ENCODE measurements at places on chromosomes 16 and 17.

GRCh38 chr17:81573794-81574642 lies 21.9 kb upstream of the FAAP100 start:
- DNase-seq, result no peak

DNA sequence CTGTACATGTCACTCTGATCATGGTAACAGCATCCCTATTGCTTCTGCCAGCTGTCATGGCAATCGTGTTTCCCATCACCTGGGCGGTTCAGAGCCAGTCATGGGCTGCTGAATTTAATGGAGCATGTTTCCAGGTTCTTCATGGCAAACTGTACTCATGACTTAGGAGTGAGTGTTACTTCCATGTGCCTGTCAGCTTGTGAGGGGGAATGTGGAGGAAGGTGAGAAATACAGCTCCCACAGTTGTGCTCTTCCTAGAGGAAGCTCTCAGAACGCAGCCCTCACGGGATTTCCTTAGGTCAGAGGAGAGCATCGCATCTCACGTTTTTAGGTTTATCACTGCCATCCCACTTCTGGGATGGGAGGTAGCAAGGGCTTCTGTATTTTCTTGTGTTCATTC lies 28.0 kb upstream of the ARHGAP23 start:
- DNase-seq, result no peak

GRCh38 chr17:82212331-82213250 lies at the start of gene CCDC57:
TSS of gene CCDC57 (minus strand) at chr17:82212842. CDS start at chr17:82201944, 10,898 bp downstream.
- peak; percentile 94 for DNase-seq

GRCh38 chr17:17231621-17232302 lies 5.2 kb downstream of the FLCN start:
- DNase-seq, result no peak

DNA sequence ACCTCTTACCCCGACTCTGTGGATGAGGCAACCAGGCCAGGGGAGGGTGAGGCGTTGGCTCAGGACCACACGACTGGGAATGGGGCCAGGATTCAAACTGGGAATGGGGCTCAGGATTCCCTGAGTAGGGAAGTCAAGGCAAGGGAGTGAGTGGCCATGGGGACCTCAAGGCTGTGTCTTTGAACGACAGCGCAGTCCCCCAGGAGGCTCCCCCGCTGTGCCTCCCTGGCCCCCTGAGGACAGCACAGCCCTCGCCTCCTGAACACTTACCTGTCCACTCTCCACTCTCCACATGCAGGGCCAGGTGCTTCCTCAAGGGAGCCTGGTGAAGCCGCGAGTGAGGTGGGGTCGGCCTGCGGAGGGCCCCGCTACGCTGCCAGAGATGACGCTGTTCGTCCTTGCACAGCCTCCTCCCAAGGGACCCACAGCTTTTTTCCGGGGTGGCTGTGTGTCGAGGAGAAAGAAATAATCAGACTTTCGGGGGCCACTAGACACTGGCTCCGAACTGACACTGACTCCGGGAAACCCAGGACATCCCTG lies 6.9 kb downstream of the ZNF469 start:
- DNase-seq, result no peak

DNA sequence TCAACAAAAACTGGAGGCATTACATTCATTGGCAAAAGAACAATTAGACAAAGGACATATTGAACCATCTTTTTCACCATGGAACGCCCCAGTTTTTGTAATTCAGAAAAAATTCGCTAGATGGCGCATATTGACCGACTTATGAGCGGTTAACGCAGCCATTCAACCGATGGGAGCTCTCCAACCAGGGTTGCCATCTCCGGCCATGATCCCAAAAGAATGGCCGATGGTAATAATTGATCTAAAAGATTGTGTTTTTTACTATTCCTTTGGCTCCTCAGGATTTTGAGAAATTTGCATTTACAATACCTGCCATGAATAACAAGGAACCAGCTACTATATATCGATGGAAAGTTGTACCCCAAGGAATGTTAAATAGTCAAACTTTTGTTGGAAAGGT lies 21.4 kb downstream of the ALOX15B start:
- peak; percentile 79 for DNase-seq

GRCh38 chr16:73022534-73022933 lies 25.4 kb downstream of the ZFHX3 start:
- no peak for DNase-seq

GRCh38 chr16:84706856-84707255 lies 7.1 kb downstream of the USP10 start:
- DNase-seq, result no peak

DNA sequence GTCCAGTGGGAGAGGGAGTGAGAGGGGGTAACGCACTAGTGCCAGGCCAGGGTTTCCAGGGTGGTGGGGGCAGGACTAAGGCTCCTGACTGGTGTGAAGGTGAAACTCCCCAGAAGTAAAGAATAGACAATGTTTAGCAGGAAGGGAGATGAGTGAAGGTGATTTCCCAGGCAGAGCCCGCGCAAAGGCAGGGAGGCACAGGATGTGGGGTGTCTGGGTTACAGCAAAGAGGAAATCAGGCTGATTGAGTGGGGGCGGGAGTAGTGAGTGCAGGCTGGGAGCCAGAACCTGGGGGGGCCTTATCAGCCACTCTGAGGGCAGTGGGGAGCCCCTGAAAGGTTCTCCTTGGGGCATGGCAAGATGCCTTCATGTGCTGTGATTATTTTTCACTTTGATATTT lies 167.5 kb downstream of the UTP18 start:
- DNase-seq, result no peak

- DNase-seq, result no peak
Measured at GRCh38 chr16:13042291-13042685, 140.9 kb downstream of the SHISA9 start.

DNA sequence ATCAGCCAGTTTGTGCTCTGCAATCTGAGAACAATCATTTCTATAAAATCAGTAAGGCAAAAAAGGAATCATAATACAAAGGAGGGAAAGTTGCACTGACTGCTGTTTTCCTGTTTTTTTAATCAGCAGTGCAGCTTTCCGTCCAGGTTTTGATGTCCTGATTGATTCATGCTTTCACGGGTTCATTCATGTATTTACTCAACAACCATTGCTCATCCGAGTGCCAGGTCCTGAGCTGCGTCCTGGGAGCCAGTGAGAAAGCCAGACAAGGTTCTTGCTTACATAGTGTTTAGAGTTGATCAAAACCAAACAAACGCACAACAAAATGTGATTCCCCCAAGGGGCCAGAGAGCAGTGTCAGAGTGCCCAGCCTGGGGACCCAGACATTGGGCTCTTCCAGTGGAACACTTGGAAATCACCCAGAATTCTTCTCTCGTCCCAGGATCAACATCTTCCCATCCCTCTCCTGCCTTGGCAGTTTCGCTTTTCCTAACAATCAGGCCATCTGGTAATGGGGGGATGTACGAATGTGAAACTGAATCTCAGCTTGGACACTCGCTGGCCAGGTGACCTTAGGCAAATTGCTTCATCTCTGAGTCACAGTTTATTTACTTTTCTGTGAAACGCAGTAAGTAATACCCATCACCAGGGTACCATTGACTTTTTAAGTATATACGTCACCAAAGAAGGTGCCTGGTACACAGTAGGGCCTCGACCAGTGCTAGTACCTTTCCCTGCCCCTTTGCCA lies 13.3 kb upstream of the C1QL1 start:
- DNase-seq, result no peak

- DNase-seq, result no peak
Measured at GRCh38 chr16:75206749-75207451, at the start of gene CTRB2. TSS of gene CTRB2 (minus strand) at chr16:75207161. CDS start at chr16:75207141, 20 bp downstream.

GRCh38 chr17:78497115-78497540 lies 80.1 kb downstream of the DNAH17 start:
- DNase-seq, result peak; percentile 87

- DNase-seq, result peak; percentile 23
Measured at GRCh38 chr17:32275060-32276042, 9.7 kb downstream of the RHBDL3 start.

DNA sequence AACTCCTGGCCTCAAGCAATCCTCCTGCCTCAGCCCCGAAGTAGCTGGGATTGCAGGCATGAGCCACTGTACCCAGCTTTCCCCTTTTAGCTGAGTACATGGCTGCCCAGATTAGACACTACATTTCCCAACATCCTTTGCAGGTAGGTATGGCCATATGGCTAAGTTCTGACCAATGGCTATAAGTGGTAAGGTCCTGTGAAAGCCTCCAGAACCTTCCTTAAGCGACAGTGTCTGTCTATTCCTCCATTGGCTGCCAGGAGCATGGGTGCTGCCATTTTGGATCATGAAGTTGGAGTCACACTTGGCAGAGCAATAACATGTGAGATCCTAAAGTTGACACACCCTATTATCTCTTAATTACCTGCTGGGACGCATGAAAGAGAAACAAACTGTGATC lies 24.4 kb upstream of the CRHR1 start:
- DNase-seq, result peak; percentile 26

DNA sequence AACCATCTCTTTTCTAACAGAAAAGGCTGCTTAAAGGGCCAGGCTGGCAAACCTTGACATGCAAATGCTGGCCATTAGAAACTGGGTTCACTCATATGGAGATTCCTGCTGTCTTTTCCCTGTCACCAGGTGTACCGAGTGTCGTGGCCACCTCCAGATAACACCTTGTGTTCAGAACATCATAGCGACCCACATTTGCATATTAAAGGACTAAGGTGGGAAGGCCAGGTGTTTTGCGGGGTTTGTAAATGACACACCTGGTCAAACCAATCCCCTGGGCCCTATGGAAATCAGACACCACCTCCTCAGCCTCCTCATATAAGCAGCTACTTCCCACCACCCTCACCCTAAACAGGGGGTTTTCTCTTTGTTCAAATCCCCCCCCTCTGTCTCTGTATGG lies 2.5 kb upstream of the AIPL1 start:
- no peak for DNase-seq

GRCh38 chr17:27533874-27534815 lies 77.9 kb downstream of the KSR1 start:
- DNase-seq, result no peak

- no peak for DNase-seq
Measured at GRCh38 chr17:76268015-76268749, 3.0 kb downstream of the UBALD2 start.

DNA sequence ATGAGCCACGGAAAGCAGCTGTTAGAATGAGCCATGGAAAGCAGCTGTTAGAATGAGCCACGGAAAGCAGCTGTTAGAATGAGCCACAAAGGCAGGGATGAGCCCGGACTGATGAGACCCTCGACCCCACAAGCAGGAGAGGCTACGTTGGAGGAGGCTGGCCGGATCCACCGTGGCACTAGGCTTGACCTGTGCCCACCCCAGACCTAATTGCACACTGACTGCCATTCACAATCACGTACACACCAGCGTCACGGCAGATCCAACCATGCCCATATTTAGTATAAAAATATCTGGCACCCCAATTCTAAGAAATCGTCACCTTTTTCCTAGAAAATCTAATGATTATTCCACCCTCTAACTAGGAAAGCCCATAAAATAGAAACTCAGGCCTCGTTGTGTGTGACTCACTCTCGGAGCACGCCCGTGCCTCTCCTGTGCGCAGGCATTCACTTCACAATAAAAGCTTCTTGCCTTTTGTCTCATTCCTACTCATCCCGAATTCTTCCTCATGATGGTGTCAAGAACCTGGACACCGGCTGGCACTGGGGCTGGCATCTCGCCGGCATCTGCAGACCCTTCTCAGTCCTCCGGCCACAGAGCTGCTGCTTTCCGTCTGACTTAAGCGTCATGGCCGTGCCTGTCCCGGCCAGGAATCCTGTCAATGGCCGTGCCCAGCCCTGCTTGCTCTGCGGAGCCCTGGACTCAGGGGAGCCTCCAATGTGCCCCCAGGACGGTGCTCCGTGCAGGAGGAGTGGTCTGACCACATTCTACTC lies 5.5 kb upstream of the SECTM1 start:
- DNase-seq, result no peak

- DNase-seq, result no peak
Measured at GRCh38 chr16:53625221-53625620, 78.4 kb downstream of the RPGRIP1L start.

DNA sequence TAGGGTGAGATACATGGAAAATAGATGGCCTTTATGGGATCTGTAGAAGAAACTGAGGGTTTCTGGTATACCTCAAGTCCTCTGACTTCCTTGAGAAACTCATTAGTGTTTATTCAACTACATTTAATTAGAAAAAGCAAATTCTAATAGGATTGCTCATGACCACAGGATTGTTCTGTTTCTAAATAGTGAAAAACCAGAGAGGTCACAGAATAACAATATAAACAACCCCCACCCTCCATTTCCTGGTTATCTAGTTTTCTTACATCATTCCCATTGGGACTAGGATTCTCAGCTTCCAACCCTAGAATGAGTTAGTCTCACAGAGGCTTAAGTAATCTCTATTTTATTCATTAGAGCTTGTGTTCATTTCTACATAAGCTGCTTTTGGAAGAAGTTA lies 30.0 kb downstream of the SF3B3 start:
- no peak for DNase-seq

DNA sequence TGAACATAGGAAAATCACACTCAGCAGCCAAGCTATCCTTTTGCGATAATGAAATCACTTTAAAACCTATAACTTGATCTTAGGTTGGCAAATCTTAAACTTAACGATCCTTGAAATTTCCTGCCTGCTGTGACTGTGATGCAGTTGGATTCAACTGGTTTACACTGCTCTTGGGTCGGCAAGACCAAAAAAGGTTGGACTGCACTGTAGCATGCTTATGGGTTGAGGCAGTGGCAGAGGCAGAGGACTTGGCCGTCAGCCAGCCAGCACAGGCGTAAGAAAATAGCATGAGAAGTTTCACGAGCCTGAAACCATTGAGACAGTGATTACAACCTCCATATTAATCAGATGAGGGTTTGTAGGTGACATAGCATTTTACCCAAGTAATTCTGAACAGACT lies 21.4 kb downstream of the WSB1 start:
- peak; percentile 49 for DNase-seq

GRCh38 chr17:30405161-30405560 lies 26.4 kb downstream of the CPD start:
- no peak for DNase-seq

DNA sequence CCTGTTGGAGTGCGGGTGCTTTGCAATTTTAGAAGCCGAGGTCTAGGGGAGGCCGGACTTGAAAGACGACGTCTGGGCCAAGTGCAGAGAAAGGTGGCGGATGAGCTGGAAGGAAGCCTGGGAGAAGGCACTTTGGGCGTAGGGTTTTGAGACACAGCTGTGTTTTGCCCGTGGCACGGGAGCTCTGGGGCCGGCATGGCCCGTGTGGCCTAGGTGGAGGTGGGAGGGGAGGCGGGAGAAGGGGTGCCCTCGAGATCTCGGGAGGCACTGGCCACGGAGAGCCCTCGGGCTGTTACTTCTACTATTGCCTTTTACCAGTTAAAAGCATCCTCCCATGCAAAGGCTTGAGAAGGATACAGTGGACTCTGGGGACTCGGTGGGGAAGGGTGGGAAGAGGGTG lies 161.9 kb downstream of the FOXL1 start:
- DNase-seq, result no peak

GRCh38 chr16:725463-726187 lies 618 bp downstream of the CCDC78 start:
- no peak for DNase-seq

DNA sequence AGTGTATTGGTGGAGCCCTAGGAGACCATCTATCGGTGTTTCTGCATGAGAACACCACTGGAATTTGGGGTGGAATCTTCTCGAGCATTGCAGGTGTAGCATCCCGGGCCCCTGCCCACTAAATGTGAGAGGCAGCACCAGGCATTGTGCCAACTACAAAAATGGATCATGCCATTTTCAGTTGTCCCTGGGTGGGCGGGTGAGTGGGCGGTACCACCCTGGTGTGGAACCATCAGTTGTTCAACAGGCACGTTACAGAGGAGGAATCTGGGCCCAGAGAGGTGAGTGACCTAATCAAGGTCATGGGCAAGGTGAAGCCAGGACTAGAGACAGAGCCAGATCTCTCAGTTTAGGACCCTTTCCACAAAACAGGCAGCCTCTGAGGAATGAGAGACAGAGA lies 8.8 kb downstream of the PIPOX start:
- DNase-seq, result no peak

GRCh38 chr16:47644661-47645060 lies 183.5 kb downstream of the PHKB start:
- DNase-seq, result no peak
